ENCODE measurements at places on chromosomes 11 and 22. TPM values are rescaled to one million over a fixed set of nuclear protein-coding genes. Genes with fewer than 3 reads are reported as not detected.

Gene TENM4
- total RNA-seq = 0.02 TPM

Gene KCTD14
- total RNA-seq = 0.49 TPM

Gene LINC01488
- total RNA-seq = not detected

Gene MYOD1
- not detected for total RNA-seq

Gene TBX1
- not detected for total RNA-seq

Gene SYCE3
- total RNA-seq = not detected

Gene HMGXB4
- 35.7 TPM for total RNA-seq

Gene GPR83
- 0.10 TPM for total RNA-seq

All from T-helper 1 cell treated with Interleukin-12 subunit alpha and Interleukin-12 subunit beta and Interleukin-4 antibody, amounts not matched to agents 30 ng/mL and 1 ng/mL, for 36 hours (primary cell).